ENCODE measurements at places on chromosomes 11 and 22.

DNA sequence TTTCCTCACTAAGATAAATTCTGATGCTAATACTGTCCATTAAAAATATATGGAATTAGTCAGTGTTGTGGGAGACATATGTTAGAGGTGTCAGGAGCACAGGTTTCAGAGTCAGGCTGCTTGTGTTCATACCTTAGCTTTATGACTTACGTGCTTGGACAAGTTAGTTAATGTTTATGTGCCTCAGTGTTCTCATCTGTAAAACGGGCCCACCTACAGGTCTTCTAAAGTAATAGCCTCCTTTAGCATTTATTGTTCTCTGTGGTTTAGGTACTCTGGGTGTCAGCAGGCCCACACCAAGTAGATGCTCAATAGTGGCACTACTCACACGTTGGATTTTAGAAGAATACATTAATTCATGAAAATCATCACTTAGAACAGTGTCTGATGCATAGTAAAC, 308.7 kb upstream of the ZC3H12C start:
- no peak for DNase-seq

- DNase-seq = no peak
Measured at GRCh38 chr11:64127267-64128072, 38.4 kb downstream of the MACROD1 start.

DNA sequence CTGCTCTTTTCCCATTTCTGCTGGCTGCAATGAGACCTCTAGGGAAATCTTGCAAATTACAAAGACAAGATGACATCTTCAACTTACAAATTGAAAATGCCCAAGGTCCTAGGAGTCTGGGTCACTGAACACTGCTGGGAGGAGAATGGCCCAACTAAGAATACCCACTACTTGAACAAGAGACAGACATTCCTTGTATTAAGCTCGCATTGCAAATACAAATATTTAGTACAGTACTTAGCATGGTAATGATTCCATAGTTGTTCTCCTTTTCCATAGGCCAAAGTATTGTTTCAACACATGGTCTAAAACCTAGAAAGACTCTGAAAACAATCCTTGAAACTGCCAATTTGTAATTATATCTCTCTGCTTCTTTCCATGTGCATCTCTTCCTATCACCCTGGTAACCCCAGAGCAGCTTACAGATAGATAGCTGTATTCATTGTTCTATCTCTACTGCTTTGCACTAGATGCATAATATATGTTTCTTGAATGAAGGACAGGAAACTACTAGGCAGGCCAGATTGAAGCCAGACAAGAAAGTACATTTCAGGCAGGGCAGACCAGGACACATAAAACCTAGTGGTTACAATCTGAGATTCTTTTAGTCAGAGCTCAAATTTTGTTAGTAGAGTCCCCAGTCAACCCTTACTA, 1545.7 kb upstream of the TENM4 start:
- DNase-seq = no peak

DNA sequence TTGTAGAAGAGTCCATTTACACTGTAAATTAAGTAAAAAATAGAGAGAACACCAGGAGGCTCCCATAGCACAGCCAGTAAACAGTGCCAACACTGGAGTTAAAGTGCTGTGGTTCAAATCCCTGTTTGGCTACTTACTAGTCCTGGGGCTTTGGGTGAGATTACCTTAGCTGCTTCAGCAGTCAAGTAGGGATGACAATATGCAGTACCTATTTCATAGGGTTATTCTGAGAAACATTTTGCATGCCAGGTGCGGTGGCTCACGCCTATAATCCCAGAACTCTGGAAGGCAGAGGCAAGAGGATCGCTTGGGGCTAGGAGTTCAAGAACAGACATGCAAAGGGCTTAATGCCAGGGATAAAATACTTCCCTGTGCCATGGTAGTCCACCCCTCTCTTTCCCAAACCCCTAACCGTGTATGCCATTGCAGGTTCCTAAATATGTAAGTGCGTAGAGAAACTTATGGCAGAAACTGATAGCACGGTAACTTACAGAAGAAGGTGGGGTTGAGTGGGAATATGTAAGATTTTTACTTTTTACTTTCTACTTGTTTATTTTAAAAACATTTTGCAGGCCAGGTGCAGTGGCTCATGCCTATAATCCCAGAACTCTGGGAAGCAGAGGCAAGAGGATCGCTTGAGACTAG, 86.4 kb upstream of the PICALM start:
- DNase-seq = no peak

GRCh38 chr11:6746086-6746618, 25.6 kb downstream of the OR2AG2 start:
- peak; percentile 66 for DNase-seq

- no peak for DNase-seq
Measured at GRCh38 chr11:43243927-43244326, 67.9 kb upstream of the API5 start.

DNA sequence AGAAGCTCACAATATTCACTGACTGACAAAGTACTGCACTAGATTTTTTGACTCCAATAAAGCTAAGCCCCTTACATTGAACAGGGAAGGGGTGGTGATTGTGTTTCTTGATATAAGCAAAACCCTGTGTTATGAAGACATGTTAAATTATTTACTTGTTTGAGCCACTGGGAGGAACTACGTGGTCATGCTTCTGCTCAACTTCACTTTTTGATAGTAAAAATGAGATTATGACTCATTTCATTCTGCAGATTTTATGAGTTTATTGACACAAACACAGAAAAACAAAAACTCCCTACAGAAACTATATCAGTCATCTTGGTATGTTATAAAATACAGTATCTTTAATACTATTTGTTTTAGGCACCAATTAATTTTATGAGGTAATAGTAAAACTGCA, 124.7 kb downstream of the CADM1 start:
- DNase-seq = no peak

DNA sequence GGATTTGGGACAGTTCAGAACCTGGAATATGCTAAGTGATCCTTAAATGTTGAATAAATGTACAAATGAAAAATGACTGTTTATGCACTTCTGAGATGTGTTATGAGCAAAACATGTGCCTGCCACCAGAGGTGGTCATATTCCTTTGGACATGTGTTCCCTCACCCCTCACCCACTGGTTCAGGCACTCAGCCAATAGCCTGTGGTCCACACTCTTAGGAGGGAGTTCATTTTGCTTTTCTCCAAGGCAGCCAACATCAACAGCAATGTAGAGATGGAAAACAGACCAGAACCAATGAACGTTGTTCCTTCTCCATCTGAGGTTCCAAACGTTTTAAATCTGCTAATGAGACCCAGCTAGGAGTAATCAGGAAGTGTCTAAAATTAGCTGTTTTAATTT, 44.0 kb downstream of the RPUSD4 start:
- no peak for DNase-seq

- DNase-seq = no peak
Measured at GRCh38 chr11:30406978-30407762, 84.3 kb downstream of the ARL14EP start.

- no peak for DNase-seq
Measured at GRCh38 chr11:70550456-70551195, 152.3 kb downstream of the CTTN start.

DNA sequence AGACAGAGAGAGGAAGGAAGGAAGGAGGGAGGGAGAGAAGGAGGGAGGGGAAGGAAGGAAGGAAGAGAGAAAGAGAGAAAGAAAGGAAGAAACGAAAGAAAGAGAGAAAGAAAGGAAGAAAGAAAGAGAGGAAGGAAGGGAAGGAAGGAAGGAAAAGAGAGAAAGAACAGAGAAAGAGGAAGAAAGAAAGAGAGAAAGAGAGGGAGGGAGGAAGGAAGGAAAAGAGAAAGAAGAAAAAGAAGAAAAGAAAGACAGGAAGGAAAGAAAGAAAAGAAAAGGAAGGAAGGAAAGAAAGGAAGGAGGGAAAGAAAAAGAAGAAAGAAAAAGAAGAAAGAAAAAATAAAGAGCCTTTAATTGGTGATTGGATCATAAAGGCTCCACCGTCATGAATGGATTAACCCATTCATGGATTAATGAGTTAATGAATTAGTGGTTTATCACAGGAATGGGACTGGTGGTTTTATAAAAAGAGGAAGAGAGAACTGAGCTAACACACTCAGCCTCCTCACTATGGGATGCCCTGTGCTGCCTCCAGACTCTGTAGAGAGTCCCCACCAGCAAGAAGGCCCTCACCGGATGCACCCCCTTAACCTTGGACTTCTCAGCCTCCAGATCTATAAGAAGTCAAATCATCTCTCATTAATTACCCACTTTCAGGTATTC, 9.0 kb upstream of the PLAAT2 start:
- no peak for DNase-seq

DNA sequence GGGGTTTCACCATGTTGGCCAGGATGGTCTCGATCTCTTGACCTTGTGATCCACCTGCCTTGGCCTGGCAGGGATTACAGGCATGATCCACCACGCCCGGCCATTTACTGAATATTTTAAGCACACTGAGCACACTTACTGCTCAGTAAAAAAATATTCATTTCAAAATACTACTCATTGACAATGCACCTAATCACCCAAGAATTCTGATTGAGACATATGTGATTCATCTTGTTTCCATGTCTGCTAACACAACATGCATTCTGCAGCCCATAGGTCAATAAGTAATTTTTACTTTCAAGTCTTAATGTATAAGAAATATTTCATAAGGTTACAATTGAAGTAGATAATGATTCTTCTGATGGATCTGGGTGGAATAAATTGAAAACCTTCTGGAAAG, 4.2 kb upstream of the OR52J3 start:
- DNase-seq = no peak

- DNase-seq = no peak
Measured at GRCh38 chr22:41308054-41308453, 6.7 kb downstream of the ZC3H7B start.

- DNase-seq = no peak
Measured at GRCh38 chr11:16070573-16070972, 285.8 kb downstream of the SOX6 start.

GRCh38 chr11:118111019-118111743, 24.4 kb upstream of the SMIM35 start:
- no peak for DNase-seq

DNA sequence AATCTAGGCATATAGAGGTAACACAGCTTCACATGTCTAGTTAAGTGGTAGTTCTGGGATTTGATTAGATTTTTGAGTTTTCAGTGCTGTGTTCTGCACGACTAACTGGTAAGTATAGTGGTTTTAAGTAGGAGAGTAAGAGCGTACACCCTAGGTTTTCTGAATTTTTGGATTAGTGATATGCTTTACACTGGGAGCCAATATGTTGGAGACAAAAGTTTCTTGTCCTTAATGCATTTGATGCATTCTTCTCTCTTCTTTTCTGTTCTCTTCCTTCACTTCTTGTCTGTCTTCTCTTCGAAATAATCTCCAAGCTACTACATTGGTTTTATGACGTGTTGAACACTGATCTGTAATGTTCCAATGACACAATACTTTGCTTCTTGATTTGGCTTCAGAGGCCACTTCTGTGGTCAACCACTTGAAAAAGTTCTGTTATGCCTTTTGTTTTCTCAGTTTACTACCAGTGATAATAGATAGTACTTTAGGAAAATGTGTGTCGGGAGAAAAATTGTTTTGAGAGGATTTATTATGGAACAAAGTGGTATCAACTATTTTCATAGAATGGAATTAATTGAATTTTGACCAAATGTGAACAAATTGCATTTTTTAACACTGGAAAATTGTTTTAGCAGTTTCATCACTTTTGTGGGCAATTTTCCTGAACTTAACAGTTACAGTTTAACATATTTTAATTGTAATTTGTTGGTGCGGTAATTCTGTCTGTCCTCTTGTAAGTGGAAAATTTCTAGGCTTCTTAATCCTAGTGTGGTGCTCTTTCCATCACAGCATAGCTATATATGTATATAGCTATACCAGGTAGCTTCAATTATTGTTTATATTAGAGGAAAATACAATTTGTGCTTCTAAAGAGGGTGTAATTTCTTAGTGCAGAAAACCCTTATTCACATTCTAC, 2.6 kb downstream of the PDE3B start:
- peak; percentile 36 for DNase-seq

GRCh38 chr11:35295751-35296150, 123.6 kb downstream of the SLC1A2 start:
- no peak for DNase-seq

- DNase-seq = no peak
Measured at GRCh38 chr11:19821412-19821875, 108.8 kb downstream of the NAV2 start.

DNA sequence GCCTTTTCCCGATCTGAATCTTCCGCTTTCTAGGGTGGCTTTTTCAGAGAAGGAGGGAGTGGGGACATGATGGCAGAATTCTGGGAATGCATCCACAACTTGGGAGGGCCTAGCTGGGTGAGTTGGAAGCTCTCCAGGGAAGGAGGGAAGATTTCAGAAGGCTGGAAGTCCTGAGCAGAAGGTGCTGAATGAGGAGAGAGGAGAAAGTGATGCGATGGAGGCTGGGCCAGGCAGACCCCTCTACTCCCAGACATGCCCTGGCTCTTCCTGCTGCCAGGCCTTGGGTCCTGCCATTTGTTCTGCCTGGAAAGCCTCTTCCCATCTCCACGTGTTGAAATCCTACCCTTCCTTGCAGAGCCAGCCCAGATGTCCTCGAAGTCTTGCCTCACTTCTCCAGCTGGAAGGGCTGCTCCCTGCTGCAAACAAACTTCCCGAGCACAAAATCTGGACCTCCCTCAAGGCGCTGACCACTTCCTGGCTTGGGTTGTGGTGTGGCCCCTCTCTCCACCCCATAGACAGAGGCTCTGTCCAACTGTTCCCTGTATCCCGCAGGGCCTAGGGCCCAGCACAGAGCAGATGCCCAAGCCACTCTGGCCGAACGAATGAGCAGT, 16.8 kb downstream of the LRRC32 start:
- no peak for DNase-seq

DNA sequence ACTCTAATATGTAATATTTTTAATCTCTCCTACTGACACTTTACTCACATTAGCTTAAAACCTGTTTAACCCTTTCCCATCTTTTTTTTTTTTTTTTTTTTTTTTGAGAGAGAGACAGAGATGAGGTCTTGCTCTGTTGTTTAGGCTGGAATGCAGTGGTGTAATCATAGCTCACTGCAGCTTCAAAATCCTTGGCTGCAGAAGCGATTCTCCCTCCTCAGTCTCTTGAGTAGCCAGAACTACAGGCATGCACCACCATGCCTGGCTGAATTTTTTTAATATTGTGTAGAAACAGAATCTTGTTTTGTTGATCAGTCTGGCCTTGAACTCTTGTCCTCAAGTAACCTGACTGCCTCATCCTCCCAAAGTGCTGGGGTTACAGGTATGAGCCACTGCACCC, 37.3 kb downstream of the PAMR1 start:
- no peak for DNase-seq

DNA sequence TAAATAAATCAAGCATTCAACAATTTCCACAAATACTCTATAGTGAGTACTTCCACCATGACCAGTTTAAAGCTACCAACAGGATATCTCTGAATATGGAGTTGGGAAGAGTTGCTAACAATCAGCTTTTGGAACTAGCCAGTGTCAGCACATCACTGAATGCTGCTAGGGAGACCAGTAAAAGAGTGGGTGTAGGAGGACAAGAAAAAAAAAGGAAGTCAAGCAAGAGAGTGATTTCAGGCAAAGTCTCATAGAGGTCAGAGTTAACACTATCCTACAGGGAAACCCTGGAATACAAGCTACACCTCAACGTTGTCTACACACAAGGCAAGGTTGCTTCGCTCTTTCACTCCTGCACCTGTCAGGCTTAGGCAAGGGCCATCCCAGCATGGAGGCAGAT, 24.2 kb downstream of the EIF3F start:
- DNase-seq = no peak

GRCh38 chr22:40769761-40770160, 49.4 kb downstream of the SLC25A17 start:
- no peak for DNase-seq

Data from CD4-positive, alpha-beta T cell treated with Interleukin-10 for 1 hour (primary cell).